ENCODE measurements at places on chromosomes 6 and 20. TPM values are rescaled to one million over a fixed set of nuclear protein-coding genes. Genes with fewer than 3 reads are reported as not detected.

The MAFB gene
- 3.8 TPM for polyA plus RNA-seq

The TREM2 gene
- polyA plus RNA-seq, result not detected

The SLC26A8 gene
- polyA plus RNA-seq, result not detected

The TMEM242 gene
- polyA plus RNA-seq, result 14.5 TPM

The TMX4 gene
- 32.9 TPM for polyA plus RNA-seq

The C20orf204 gene
- 0.14 TPM for polyA plus RNA-seq

The TRMT11 gene
- polyA plus RNA-seq, result 16.0 TPM

The REM1 gene
- not detected for polyA plus RNA-seq

DNA sequence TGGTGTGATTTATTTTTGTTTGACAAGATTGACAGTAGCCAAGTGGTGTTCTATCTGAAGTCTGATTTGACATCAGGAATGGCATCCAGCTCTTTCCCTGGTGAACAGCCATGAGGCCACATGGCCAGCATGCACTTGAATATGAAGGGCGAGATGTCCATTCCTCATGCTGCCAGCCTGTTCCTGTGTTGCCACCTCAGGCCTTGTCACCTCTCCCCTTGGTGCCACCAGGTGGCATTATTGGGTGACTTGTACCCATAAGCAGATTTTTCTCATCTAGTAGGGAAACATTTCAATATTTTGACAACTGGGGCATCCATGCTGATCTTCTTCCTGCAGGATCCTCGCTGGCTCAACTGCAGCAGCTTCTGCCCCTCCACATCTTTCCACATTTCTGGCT lies 199.1 kb downstream of the ERMARD start:
- DNase-seq, result peak; percentile 27

- DNase-seq, result no peak
Observed at GRCh38 chr6:32379545-32379944, 7.8 kb upstream of the TSBP1 start.

DNA sequence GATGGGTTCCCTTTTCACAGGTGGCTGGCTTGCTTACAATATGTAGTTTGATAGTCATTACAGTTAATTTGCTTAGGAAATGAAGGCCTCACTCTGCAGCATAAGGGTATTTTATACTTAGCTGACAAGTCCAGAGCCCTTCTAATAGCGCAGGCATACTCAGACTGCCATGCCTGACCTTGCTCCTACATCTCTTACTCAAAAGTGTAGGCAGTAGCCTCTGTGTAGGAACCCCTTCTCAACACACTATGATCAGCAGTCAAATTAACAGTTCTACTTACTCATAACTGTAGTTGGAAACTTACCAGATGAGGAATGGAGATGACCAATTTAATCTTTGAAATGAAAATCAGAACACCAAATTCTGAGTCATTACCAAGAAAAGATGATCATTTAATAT lies 373.5 kb downstream of the TBC1D32 start:
- DNase-seq, result no peak

DNA sequence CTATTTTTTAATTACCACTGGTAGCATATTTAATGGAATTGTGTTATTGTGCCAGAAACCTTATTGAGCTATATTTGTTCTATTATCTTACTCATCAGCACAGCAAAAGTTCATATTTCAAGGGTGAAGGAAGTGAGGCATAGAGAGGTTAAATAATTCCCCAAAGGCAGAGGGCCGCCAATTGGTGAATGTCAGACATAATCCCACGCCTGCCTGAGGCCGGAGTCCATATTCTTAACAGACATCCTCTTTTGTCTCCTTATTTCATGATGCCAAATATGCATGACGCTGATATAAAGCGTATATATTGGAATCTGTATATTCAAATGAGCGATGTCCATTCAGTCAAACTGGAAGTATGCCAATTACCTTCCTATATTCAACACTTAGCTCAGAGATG lies 505.0 kb upstream of the SLC35B3 start:
- no peak for DNase-seq

DNA sequence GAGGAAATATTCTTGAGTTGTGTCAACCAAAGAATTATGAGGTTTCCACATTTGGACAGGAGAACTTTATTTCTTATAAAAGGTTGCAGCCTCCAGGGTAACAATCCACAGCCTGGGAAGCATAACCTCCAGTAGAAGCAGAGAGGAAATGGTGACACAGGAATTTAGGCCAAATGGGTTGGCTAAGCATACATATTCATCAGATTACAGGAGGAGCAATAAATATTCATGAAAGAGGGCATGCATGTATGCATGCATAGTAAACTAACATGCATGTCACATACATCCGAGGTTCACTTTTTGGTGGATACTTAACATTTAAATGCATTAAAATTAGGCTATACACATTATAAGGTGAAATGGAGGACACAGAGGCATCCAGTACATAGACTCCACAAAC lies 55.7 kb upstream of the NT5E start:
- DNase-seq, result no peak

GRCh38 chr20:20946122-20946759 lies 159.9 kb downstream of the LINC00237 start:
- no peak for DNase-seq

- peak; percentile 97 for DNase-seq
Observed at GRCh38 chr6:81752921-81753710, 635 bp upstream of the TENT5A start.

DNA sequence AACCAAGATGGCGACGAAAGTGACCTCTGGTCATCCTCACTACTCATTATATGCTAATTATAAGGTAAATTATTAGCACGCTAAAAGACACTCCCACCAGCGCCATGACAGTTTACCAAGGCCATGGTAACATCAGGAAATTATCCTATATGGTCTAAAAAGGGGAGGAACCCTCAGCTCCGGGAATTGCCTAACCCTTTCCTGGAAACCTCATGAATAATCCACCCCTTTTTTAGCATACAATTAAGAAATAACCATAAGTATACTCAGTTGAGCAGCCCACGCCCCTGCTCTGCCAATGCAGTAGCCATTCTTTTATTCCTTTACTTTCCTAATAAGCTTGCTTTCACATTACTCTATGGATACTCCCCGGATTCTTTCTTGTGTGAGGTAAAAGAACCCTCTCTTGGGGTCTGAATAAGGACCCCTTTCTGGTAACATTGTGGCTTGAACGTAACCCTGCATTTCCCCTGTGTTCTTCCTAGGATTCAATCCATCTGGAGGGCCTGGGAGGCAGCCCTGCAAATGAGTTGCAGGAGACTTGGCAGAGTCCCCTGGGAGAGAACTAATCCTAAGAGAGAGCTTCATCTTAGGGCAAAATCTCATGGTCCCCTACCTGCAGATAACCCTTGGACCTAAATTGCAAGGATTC lies 225.6 kb upstream of the JARID2 start:
- no peak for DNase-seq

DNA sequence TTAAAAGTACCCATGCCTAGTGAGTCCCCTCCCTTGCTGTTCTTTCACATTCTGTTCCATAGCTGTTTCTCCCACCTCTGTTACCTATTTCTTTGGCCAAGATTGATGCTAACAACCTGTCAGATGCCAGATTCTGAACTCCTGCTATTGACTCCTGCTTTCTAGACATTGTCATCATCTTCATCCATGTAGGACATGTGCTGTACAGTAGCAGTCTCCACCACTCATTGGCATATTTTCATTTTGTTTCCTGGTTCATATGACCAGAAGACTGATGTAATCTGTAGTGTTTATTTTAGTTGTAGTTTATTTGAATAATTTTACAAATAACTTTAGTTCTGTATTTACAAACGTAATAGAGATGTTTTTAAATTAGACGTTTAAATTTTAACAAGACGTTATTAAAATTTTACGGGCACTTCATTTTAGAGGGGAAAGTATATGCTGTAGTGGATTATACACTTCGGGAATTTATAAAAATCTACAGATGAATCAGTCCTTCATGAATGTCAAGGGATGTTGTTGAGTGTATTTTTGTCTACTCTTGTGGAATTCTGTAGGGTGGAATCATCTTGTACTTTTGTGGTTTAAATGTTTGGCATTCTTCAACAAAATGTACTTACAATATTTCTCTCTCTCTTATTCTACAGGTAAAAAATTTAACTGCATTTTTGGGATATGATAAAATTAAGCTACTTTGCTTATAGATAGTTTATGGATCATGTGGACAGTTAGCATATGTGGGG lies 34.1 kb downstream of the TRMT11 start:
- DNase-seq, result no peak
